ENCODE measurements at places on chromosomes 13 and 19.

- no peak for ATAC-seq
These were observed 33.9 kb upstream of the SLC7A10 start for GRCh38 chr19:33259539-33259938.

DNA sequence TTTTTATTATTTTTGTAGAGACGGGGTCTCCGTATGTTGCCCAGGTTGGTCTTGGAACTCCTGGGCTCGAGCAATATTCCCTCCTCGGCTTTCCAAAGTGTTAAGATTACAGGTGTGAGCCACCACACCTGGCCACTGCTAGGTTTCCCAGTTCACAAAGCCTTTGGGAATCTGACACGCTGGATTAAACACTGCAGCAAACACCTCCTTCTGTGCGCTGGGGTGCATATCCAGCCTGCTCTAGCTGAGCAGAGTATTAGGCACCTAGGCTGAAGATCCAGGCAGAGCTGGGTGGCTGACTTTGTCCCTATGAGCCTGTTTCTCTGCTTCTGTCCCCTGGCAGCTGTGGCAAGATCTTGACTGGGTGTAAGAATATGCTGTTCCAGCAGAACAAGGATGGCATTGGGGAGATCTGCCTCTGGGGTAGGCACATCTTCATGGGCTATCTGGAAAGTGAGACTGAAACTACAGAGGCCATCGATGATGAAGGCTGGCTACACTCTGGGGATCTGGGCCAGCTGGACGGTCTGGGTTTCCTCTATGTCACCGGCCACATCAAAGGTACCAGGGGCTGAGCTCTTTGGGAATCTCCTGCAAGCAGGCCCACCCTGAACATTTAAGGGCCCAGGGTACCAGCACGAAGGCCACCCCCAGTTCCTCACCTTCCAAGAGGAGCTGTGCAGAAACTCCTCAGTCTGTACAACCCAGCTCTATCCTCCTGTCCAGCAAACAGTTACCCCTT, 49.8 kb downstream of the ACSBG2 start:
- ATAC-seq = no peak

DNA sequence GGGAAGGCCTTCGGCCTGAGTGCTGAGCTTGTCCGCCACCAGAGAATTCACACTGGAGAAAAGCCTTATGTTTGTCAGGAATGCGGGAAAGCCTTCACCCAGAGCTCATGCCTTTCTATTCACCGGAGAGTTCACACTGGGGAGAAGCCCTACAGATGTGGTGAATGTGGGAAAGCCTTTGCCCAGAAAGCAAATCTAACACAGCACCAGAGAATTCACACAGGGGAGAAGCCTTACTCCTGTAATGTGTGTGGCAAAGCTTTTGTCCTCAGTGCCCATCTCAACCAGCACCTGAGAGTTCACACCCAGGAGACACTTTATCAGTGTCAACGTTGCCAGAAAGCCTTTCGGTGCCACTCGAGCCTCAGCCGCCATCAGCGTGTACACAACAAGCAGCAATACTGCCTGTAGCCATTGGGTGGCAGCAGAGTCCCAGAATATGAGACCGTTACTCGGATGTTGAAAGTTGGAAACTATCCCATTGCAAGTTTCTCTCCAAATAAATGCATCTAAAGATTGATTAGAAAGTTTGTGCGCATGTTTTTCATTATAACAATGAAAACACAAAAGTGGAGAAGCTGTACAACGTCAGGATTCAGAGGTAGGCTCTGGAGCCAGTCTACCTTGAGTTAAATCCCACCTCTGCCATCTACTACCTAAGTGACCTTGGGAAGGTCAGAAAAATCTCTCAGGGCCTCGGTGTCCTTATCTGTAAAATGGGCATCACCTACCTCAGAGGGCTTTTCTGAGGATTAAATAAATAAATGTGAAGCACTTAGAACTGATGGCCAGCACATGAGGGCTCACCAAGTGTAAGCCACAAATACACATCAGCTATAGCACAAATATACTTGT, 21.1 kb downstream of the ZNF473 start:
- no peak for ATAC-seq

GRCh38 chr19:13983213-13983889, 22.8 kb downstream of the RFX1 start:
- no peak for ATAC-seq

DNA sequence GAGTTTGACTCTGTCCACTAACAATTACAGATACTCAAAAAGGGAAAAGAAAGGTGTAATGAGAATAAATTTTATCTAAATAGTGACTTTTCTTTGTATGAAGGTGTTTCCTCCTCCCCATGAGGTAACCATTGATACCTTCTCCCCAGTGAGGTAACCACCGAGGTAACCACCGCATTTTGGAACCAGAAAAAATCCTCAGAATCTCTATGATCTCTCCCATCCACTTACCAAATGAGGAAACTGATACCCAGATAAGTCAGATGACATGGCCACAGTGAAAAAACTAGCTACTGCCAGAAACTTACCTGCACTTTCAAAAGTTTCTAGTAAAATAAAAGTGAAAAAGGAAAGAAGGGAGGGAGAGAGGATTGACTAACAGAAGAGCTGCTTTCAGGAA, 124.0 kb upstream of the FNDC3A start:
- no peak for ATAC-seq

DNA sequence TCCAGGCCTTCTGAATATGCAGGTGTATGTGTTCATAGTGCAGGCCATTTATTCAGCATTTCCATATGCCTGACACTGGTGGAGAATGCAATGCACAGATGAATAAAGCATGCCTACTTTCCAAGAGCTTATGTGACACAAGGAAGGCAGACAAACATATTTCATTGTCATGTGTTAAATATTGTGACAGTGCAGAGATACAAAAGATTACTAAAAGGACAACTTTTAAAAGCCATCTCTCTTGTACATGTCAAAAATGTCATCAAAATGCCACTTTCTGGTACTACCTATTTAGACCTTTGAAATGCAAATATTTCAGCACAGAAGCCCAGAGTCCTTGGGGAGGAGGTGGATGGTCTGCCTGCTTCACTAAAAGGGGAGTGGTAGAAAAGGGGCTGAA, 254.5 kb downstream of the FGF14 start:
- no peak for ATAC-seq

GRCh38 chr19:44602081-44602480, 11.3 kb upstream of the IGSF23 start:
- no peak for ATAC-seq

DNA sequence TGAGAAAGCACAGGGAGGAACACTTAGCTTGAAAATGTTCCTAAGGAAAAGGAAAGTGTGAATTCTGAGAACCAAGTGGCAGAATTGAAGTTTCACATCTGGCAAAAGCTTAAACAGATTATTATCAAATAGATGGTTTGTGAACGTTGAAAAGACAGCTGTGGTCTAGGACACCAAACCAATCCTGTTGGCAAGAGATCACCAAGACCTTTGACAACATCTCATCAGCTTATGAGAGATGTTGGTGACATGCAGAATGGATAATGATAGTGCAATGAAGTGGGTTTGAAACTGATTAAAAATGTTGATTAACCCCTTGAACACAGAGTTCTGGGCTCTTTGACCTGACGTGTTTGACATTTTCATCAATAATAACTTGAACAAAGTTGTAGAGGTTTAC, 74.6 kb upstream of the GPR183 start:
- no peak for ATAC-seq

DNA sequence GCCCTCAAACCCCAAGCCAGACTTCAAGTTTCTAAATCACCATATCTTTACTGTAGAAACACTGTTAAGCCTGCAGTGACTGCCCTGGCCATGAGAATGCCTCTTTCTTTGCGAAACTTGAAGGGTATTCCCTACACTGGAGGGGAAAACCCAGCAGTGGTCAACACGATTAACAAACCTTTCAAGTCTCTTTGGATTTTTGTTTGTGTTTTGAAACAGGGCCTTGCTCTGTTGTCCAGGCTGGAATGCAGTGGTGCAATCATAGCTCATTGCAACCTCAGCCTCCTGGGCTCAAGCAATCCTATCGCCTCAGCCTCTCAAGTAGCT, 17.4 kb upstream of the POMP start:
- no peak for ATAC-seq

DNA sequence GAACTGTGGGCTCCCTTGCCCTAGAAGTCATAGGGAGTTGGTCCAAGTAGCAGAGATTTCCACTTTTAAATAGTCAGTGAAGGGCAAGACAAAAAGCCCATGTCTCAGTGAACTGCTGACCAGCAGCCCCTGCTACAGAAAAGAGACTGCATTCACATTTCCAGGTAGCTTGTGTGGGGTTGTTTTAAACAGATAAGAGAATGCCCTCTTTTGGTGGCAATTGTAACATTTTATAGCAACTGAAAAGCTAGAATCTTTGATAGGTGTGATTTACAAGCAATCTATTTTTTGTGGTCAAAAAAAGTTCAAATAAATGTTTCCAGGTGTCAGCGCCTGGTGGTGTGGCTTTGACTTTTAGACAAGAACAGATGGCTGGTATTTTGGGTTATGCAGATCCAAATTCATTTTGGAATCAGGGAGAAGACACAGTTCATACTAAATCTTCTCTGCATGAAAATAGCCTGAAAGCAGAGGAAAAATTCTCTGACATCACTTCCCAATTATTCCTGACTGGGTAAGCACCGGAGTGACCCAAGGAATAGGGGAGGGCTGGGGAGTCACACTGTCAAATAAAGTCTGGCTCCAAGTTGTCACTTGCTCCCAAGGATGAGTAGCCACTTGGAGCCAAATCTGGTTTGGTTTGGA, 26.2 kb upstream of the GPR12 start:
- ATAC-seq = no peak

DNA sequence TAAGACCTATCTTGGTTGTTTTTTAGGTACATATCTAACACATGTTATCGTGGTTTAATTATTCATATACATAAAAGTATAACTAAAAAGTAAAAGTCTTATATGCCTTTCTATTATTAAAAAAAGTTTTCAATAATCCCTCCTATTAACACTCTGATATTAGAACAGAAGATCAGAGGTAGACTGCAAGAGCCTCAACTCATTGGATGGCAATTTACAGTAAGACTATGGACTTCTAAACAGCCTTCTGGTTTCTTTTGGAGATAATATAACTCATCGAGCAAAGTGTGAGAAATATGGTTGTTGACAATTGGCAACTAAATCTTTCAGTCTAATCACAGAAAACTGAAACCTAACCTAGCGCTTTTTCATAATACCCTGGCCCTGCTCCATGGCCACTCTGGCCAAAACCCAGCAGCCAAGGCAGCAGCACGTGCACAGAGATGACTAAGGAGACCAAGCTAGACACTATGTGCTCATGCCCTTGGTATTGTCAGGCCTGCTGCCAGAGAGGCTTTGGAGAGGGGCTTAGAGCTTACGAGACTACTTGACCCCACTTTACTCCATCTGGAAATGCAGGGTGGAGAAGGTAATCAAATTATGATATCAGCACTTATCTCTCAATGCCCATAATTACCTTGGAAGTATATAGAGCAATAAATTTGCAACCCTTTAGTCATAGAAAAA, 40.6 kb upstream of the EEF1AKMT1 start:
- no peak for ATAC-seq

- ATAC-seq = no peak
These were observed 42.8 kb downstream of the BICRA start for GRCh38 chr19:47651691-47652090.

GRCh38 chr13:43894438-43894837, 14.7 kb downstream of the LACC1 start:
- no peak for ATAC-seq

GRCh38 chr19:10393137-10393536, 10.2 kb downstream of the CDC37 start:
- no peak for ATAC-seq

GRCh38 chr13:111949311-111949710, 117.6 kb upstream of the SOX1 start:
- ATAC-seq = no peak

GRCh38 chr13:76527041-76527440, 359.2 kb downstream of the KCTD12 start:
- ATAC-seq = no peak

GRCh38 chr19:42309686-42310085, 3.4 kb upstream of the TMEM145 start:
- ATAC-seq = no peak

DNA sequence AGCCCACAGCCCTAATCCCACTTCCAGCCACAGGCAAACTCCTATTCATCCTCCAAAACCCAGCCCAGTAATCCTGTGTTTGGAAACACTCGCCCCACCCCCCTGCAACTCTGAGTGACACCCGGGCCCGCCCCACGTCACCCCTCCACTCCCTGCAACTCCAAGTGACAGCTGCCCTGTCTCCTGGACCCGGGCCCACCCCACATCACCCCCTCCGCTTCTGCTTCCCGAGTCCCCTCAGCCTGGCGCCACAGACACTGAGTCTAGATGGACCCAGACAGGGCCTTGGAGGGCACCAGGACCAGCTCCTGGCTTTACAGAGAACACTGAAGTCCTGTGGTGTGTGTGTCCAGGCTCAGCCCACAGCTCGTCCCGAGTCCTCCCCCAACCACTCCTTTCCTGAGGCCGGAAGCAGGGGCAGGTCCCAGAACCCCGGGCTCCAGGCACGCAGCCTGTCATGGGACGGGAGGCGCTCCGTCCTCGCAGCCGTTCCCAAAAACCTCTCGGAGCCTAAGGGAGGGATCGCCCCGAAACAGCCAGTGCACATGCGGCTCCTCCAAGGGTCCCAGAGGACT, 7.7 kb downstream of the REXO1 start:
- no peak for ATAC-seq

DNA sequence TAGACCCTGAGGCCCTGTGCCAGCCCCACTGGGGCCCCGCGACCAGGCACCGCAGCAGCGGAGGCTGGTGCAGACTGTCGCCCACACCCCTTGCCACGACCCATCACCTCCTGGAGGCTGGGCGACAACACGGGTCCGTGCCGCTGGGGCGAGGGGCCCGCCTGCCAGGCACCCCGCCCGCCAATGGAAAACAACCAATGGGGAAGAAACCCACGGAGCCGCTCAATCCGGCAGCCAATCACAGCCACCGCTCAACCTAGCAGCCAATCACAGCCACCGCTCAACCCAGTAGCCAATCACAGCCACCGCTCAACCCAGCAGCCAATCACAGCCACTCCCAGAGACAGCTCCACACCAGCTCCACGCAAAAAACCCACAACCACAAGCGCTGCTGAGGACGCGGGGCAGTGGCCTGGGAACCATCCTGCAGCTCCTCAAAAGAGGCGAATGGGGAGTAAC, 29.7 kb downstream of the GPX4 start:
- peak; percentile 49 for ATAC-seq

GRCh38 chr13:24071423-24072075, 89.0 kb upstream of the SPATA13 start:
- no peak for ATAC-seq

DNA sequence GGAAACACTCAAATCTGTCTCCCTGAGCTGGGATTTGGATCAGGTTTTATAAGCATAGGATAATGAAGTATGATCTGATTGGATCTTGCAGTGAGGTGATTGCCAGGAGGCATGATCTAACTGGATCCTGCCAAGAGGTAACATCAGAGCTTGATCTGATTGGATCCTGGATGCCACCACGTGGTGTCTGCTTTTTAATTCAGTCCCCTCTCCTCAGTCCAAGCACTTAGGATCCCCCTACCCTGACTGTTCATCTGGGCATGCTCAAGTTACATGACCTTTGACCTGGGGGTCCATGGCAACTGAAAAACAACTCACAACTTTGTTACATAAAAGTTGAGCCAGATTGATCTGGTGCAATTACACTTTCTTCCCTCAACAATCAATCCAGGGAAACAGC, 47.5 kb upstream of the LSM14A start:
- no peak for ATAC-seq

GRCh38 chr19:12581100-12581499, 29.5 kb downstream of the ZNF490 start:
- no peak for ATAC-seq
